EL (cell line): ENCODE measurements at places on chromosomes 5 and 9.

DNA sequence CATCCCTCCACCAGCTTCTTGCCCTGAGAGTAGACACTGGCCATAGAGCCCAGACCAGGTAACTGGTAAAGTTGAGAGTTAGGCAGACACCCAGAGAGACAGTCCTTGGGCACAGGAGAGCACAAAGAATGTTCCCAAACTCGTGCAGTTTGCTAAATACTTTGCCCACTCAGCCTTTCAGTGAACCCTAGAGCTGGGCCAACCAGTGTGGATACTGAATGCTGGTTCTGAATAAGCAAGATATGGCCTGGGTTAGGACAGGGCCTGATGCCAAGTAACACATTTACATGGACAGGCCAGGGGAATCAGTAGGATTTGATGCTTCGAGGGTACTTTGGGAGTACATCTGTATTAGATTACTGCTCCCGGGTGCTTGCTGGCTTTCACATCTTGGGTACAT, 185.4 kb downstream of the SH3GL2 start:
- DNase-seq = no peak

GRCh38 chr9:135116881-135117280, 29.4 kb downstream of the OLFM1 start:
- DNase-seq = no peak

- DNase-seq = no peak
These were observed 39.3 kb upstream of the TDRD7 start for GRCh38 chr9:97372580-97372979.

GRCh38 chr9:89929315-89929672, 324.5 kb downstream of the GADD45G start:
- no peak for DNase-seq

- no peak for DNase-seq
These were observed 84.5 kb downstream of the PRRT1B start for GRCh38 chr9:131629825-131630204.

- no peak for DNase-seq
These were observed 2.8 kb downstream of the MCCC2 start for GRCh38 chr5:71589903-71590302.

GRCh38 chr9:92385953-92386352, 18.4 kb downstream of the OGN start:
- DNase-seq = no peak
